ENCODE measurements at places on chromosomes 3 and 15. TPM values are rescaled to one million over a fixed set of nuclear protein-coding genes. Genes with fewer than 3 reads are reported as not detected.

TUSC7 gene
- total RNA-seq: not detected

SSUH2 gene
- 0.36 TPM for total RNA-seq

- no peak for ATAC-seq
Measured at GRCh38 chr3:134311693-134312071, 61.0 kb upstream of the RYK start.

PATL2 gene
- 1.2 TPM for total RNA-seq

DNA sequence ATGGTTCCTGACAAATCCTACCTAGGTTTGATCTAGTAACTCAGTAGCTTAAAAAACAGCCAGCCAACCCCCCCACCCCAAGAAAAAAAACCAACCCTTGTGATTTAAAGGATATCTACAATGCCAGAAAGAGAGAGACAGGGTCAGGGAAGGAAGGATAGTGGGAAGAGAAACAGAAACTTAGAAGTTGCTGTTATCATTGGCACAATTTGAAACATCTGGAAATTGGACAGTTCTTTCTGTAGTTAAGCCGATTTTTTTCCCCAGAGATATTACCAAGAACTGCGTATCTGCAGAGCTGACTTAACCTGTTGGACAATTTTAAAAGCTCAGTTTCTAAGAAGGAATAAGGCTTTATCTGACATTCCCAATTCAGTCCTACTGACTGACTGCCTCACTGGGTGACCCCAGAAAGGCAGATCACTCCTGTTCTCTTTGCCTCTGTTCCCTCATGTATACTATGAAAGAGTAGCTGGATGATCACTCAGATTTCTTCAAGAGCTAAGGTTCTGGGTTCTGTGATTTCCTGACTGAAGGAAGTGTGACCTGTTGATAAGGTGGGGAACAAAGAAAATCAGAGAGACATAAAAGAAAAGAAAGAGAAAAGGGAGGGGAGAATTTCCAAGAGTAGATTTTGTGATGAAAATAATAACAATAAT, 128.3 kb downstream of the MAP2K5 start:
- no peak for ATAC-seq

- no peak for ATAC-seq
Measured at GRCh38 chr15:36358523-36358922, 220.9 kb upstream of the CDIN1 start.
